ENCODE measurements at places on chromosomes 1 and 21.

DNA sequence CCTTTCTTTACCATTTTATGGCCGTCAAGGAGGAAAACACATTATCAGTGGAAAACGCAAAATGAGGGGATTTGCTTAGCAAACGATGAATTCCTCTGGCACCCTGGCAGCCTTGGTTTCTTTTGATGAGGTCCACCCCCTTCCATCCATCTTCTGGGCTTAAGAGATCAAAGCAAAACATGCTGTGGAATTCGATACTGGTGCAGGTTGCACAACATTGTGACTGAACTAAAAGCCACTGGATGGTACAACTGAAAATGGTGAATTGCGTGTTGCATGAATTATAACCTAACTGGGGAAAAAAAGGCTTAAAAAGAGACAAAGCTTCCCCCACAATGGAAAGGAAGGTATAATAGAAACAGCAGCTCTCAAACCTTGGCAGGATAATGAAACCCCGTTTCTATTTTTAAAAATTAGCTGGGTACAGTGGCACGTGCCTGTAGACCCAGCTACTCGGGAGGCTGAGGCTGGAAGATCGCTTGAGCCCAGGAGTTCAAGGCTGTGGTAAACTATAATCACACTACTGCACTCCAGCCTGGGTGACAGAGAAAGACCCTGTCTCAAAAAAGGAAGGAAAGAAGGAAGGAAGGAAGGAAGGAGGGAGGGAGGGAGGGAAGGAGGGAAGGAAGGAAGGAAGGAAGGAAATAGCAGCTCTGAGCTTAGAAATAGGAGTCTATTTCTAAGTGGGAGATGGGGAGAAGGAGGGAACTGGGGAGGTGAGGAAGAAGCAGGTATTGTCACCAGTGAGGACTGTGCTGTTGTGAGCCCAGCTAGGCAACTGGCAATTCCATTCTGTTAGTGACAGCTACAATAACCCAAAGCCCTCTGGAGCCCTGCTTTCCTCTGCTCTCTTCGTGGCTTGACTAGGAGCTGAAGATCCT, 29.0 kb upstream of the LGALS8 start:
- DNase-seq: no peak

- no peak for DNase-seq
These were observed 11.9 kb downstream of the KIF21B start for GRCh38 chr1:201011616-201012015.

DNA sequence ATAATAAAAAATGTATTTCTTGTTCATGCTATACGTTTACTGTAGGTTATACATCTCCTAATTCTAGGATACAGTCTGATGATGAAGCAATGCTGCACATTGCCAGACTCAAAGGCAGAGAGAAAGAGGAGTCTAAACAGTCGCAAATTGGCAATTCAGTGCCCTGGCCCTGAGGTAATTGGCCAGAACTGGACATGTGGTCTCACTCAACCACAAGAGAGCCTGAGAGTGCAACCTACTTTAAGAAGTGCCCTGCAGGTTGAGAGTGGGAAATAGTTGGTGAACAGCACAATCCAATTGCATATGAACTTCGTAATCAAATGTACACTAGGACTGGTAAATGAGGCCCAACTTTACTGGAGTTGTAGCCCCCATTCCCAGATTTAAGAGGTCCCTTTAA, 5.0 kb upstream of the SLC35A3 start:
- DNase-seq: no peak

DNA sequence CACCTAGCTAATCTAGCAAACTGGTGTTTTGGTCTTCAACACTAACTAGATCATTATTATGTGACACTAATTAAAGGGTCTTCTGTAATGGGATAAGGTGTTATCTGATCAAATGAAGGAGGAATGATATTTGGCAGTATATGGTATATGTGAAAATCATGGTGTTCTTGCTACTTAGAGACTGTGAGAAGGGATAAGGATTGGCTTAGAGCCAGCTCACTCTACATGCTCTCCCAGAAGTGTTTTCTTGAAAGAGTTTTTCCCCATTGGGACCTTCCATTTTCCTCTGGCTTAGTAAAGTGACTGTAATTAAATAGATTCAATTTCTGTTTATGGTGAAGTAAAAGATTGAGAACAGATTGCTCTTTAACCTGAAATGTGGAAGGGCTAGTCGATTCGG, 71.2 kb upstream of the RGL1 start:
- DNase-seq: no peak

- DNase-seq: no peak
These were observed 227.2 kb downstream of the SLC45A1 start for GRCh38 chr1:8545078-8545477.

DNA sequence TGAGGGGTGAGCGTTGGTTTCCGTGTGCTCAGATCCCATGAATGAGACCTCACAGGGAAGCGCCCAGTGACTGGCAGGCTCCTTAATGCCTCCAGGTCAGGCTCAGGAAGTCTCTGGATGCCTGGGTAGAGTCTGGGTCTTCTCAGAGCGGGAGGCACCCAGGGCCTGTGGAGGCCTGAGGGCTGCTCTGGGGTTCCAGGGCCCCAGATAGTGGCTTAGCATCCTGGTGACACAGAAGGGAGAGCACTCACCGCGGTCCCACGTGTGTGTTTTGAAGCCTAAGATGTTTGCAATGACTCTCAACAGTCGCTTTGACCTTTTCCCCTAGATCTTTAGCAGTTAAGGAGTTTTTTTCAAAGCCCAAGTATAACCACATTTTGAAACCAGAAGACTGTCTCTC, 25.0 kb downstream of the PRMT2 start:
- DNase-seq: no peak

GRCh38 chr1:43350976-43351375, 7.8 kb upstream of the CDC20 start:
- no peak for DNase-seq

GRCh38 chr1:99266726-99267125, 2.4 kb downstream of the PLPPR4 start:
- no peak for DNase-seq

DNA sequence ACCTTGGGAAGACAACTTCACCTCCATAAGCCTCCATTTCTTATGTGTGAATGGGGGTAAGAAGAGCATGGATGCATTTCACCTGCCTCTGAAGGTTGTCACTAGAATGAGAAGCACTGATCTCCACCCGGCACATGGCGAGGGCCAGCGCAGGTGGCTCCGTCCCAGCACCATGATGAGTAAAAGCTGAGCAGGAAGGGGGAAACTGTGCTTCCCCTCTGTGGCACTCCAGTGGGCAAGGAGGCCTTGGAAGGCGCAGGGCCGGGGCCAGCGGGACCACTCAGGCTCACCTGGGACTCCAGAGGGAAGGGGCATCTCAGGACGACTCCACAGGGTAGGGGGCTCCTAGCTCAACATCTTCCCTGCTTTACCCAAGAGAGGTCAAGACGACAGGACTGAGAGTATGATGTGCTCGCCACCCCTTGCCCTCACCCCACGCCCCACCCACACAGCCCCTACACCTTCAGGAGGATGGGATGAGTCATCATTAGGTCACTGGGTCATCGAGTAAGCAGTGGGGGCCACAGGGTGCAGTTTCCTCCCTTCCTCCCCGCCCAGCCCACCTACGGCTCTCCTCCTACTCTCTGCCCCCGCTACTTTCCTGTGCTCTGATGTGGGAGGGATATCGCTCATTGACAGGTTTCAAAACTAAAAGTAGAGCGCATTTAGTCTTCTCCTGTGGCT, 112.1 kb downstream of the HIVEP3 start:
- DNase-seq: no peak

DNA sequence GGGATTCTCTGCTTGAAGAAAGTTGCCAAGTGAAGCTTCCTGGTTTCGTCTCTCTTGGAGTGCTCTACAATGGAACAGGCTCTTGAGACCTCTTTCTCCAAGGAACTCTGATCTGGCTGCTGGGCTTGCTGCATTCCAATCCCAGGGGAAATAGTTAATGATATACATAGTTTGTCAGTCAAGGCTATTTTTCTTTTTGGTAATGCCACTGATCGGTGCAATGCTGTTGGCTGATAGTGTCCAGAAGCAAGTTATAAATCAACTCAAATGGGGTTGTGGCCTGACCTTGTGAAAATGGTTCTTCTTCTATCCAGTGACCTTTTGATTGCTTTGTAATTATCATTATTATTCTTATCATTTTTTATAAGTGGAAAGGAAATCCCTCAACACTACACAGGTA, 48.4 kb upstream of the TNFSF18 start:
- no peak for DNase-seq

GRCh38 chr1:102531036-102531435, 534.3 kb upstream of the OLFM3 start:
- no peak for DNase-seq

GRCh38 chr1:101147381-101147780, 89.4 kb upstream of the S1PR1 start:
- DNase-seq: no peak

- DNase-seq: no peak
These were observed 18.9 kb downstream of the SLC6A9 start for GRCh38 chr1:44012404-44012803.

DNA sequence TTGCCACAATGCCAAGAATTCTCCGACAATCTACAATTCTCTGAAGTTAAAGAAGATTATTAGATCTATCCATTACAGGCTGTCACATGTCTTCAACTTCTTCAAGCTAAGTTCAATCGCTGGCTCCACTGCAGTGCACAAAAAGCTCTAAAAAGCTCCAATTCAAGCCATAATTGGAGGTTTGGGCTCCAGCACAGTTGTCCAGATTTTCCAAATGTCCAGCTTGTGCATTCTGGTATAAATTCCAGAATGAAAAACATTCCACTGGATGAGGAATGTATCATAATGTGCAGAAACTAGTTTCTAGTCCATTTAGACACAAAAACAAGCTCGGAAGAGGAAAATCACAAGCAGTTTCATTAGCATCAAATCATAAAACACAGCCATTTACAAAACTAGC, 138.6 kb downstream of the NRIP1 start:
- no peak for DNase-seq

GRCh38 chr1:214451596-214451995, 99.8 kb downstream of the PTPN14 start:
- DNase-seq: no peak

Measured in caudate nucleus (tissue), 63 donors.